ENCODE measurements at places on chromosomes 13 and 19.

DNA sequence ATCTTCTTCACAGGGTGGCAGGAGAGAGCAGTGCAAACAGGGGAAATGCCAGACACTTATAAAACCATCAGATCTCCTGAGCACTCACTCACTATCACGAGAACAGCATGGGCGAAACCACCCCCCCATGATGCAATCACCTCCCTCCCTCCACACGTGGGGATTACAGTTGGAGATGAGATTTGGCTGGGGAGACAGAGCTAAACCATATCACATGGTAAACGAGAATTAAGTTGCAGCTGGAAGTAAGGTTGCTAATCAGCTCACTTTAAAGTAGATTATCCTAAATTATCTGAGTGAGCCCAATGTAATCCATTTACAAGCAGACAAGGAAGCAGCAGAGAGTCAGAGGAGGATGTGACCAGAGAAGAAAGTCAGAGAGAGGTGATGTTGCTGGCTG is 102.2 kb upstream of the IPO5 start:
- DNase-seq, result no peak

DNA sequence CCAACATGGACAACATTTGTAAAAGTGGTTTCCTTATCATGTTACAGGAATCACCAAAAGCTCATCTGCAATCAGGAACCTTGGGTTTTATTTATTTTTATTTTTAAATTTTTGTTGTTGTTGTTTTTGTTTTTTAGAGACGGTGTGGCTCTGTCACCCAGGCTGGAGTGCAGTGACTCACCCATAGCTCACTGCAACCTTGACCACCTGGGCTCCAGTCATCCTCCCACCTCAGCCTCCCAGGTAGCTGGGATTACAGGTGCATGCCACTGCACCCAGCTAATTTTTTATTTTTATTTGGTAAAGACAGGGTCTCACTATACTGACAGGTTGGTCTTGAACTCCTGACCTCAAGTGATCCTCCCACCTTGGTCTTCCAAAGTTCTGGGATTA is 13.6 kb upstream of the SERP2 start:
- no peak for DNase-seq

- no peak for DNase-seq
These were observed 4.0 kb upstream of the NWD1 start for GRCh38 chr19:16715611-16716010.

- DNase-seq, result no peak
These were observed 15.2 kb upstream of the EFNB2 start for GRCh38 chr13:106550570-106551135.

DNA sequence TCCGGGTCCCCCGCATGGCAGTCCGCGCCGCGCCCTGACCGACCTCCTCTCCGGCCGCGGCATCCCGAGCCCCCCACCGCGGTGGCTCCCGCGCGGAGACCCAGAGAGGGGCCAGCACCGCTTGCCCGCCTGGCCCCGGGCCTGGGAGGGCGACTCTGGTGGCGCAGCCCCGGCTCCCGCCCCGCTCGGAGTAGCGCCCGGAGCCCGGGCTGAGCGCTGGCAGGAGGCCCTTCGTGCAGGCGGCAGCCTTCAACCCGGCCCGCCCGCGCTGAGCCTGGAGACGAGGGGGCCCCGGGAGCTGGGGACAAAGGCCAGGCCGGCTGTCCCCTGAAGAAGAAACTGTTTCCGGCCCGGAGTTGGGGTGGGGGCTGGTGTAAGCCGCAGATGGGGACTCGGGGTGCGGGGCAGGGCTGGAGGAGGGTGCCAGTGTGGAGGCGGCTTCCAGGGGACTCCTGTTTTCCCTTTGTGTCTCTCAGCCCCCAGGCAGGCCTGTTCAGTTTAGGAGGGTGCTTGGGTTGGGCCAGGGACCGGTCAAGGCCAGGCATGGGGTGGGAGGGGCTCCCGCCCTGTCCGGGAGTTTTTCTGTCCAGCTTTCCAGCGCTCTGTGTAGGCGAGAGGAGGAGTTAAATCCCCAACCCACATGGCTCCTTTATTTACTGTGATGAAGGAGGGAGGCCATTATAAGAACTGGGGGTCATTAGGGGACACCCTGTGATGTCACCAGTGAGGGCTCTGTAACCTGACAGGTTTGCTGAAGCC is 935 bp downstream of the LRP3 start:
- DNase-seq, result no peak

DNA sequence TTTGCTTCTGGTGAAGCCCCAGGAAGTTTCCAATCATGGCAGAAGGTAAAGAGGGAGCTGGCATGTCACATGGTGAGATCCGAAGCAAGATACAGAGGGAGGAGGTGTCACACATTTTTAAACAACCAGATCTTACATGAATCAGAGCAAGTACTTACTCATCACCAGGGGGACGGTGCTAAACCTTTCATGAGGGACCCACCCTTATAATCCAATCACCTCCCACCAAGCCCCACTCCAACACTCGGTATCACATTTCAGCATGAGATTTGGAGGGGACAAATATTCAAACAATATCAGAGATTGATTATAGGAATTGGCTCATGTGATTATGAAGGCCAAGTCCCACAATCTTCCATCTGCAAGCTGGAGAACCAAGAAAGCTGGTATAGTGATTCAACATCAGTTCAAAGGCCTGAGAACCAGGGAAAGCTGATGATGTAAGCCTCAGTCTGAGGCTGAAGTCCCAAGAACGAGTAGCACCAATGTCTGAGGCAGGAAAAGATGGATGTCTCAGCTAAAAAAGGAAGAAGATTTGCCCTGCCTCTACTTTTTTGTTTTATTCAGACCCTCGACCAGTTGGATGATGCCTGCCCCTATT is 58.6 kb upstream of the WDFY2 start:
- DNase-seq, result no peak

All from SHP77 (cell line).